ENCODE measurements at places on chromosomes 7 and 10.

DNA sequence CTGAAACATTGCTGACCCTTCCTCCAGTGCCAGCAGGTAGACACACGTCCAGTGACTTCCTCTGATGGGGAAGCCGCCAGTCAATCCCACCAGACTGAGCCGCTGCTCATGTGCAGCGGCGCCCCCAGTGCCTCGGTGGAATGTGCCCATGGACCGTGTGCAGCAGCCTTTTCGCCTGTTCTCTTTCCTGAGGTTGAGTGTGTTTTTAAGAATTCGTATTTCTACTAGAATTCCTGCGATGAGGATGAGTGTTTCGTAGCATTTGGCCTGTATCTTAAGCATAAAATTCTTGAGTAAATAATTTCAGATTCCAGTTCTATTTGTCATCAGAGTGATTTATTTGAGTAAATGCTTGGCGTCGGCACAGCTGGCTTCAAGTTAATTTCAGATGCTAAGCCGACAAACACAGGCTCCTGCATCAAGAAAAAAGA is 35.4 kb downstream of the BNIP3 start:
- no peak for DNase-seq

- no peak for DNase-seq
Observed at GRCh38 chr7:32381024-32381601, 109.1 kb downstream of the LSM5 start.

DNA sequence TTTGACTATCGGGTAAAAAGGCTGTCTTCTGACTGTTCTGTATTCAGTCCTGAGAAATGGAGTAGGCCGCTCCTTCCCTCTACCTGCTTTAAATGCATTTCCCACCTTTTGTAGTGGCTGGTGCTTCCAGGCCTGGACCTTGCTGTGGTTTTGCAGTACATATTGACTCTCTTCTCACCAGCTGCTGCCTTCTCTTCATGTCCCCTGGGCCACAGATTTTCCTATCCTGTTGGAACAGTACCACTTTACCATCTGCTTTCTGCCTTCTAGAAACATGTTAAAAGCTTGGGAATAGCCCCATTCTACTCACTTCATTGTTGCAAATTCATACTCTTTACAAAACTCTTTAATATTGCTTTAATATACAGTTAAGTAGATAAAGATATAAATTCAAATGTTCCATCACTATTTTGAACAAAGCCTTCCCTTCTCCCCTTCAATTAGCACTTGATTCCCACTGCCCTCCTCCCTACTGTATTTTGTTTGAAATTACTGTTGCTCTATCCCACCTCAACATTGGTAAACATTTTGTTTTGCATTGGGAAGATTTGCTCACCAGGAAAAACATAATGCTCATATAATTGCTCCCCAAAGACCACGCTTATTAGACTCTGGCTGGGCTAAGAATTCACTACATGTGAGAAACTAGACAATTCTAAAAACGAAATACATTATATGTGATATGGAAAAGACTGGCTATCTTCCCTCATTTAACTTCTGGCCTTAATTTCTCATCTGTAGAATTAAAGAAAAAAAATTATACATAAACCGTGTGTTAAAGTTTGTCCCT is 17.3 kb upstream of the SEMA3C start:
- no peak for DNase-seq

DNA sequence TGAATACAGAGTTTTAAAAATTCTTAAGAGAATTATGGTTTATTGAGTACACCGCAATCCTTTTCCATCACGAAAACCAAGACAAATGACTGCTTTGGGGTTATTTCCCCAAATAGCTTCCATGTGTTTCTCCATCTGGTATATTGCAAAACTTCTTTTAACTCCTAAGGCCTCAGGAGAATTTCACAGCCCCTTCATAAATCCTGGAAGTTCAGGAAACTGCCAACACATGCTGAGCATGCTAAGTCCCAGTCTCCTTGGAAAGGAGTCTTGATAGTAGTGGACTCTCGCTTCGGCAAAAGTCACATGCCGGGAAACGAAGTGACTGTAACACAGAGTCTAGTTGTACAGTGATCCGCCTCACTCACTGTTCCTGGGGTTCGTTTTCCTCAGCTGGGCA is 88.1 kb upstream of the RSU1 start:
- DNase-seq = no peak

DNA sequence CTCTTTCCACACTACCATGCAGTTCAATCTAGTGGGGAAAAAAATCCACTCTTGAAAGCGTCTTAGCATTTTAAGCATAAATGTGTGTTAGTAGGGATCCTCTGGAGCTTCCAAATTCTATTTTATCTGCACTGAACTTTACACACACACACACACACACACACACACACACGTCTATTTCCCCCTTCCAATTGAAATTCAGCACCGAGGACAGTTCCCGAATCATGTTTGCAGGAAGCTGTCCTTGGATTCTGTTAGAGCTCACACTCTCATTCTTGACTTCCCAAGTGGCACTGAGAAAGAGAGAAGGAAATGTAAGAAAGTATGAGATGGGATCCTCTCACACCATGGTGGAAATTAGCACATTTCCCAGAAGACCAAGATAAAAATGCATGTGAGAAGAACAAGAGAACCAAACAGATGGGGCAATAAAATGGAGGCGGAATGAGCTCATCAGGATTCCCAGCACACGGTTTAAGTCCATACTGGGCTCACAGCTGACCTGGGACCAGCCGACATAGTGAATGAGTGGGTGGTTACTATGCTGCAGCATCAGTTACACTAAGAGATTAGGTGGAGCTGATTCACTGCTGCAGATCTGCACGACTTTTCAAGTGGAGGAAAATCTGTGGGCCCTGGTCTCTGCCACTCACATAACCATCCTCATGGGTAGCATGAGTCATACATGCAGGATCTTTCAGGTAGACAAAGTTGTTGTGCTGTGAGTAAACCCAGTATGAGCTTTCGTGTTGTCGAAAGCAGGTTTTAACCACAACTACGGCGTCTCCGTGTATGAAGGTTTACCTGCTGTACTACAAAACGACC is 3.3 kb upstream of the NPTX2 start:
- DNase-seq = no peak

Data from activated T-helper 1 cell treated with anti-CD3 and anti-CD28 coated beads, Interleukin-2, amount 50 U/mL, for 16 hours (primary cell).